ENCODE measurements at places on chromosomes 1 and 21.

GRCh38 chr1:92934395-92935378 lies 26.6 kb downstream of the DIPK1A start:
- no peak for DNase-seq

DNA sequence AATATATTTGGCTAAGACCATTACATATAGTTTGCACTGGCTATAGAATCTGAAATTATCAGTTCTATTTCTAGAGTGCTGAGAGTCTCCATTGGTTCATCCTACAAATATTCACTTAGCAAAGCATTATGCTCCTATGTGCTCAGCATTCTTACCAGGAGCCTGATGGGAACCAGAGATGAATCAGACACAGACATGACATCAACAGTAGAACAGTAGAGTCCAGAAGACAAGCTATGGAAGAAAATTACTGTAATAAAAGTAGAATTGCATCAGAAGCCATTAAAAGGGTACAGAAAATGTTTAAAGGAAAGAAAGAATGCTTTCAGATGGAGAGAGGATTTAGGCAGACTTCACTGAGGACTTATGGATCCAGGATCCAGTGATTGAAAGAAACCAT lies 271.7 kb upstream of the SNX7 start:
- DNase-seq: peak; percentile 24

DNA sequence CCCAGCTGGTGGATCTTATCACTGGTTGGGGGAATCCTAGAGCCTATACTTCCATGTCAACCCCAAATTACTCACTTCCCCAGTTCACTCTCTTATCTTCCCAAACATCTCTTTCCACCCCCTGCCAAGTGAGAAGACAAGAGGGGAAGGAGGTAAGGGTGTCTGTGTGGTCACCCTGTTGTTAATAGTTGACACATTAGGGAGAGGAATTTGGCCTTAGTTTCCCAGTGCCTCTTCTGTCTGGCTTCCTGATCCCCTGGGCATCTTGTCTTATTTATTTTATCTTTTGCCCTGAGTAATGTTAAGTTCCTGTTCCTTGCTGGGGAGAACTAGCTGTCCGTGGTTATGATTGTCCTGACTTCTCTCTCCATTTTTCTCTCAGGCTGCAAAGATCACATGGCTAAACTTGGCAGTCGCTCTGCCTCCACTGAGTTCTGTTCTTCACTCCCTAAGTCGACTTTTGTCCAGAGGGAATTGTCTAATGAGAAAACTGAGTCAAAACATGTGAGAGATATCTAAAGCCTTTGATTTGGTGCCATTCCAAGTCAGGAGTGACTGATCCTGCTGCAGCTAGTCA lies 157.1 kb upstream of the SYT6 start:
- no peak for DNase-seq

DNA sequence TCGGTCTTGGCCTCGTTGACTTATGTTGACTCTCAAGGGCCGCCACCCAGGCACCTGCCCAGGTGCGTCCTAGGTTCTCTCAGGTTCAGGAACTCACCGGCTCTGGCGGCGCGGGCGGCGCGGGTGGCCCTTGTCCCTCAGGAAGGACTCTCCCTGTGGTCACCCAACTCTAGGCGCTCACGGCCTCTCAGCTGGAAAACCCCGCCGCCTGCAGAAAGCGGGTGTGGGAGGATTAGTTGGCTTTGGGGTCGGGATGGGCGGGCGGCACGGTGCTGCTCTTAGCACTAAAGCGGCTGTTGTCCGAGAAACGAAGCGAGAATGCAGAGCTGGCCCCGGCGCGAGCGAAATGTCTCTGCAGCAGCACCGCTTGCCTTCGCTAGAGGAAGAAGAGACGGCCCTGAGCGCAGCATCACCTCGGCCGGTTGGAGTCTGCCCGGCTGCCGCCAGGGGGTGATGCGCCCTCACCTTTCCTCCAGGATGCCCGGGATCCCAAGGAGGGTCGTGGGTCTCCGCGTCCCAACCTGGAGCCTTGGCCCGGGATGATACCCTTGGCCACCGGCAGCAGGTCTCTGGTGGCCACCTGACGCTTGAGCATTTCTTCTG lies 8.1 kb upstream of the TADA1 start:
- no peak for DNase-seq

DNA sequence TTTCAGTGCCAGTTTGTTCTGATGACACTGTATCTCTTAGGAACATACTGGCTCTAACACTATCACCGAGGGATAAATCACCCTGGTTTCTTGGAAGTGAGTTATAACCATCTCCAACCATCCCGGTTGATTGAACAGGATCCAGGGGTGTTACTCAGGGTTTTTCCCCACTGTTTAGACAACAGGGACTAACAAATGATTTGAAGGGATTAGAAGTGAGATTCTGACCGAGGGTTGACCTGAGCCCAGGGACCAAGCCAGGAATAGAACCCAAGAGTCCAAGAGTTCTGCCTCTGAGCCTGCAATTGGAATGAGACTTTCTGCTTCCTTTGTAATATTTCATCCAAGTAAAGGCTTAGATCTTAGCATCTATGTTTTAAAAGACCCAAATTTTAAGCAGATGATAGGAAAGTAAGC lies 154.0 kb downstream of the DHRS3 start:
- DNase-seq: no peak

GRCh38 chr1:37814252-37814651 lies 6.2 kb upstream of the YRDC start:
- DNase-seq: no peak

GRCh38 chr21:35377505-35378090 lies 328.5 kb upstream of the RUNX1 start:
- DNase-seq: no peak

DNA sequence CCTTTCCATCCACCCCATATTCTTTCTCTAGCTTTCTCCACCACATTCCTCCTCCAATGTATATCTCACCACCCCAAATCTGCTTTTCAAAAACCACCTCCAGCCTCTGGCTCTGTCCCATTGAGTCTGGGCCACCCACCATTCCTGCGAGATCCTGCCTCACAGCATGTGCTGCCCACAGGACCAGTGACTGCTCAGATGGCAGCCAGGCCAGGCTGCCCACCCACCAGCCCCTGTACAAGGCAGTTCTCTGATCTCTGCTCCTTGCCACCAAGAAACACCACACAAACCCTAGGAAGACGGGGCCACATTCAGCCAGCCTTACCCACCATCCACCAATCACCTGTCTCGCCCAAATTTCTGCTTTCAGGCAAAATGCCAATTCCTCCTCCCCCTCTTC lies 53.7 kb downstream of the PLEKHA6 start:
- no peak for DNase-seq

GRCh38 chr1:236808005-236808404 lies 12.9 kb downstream of the MTR start:
- DNase-seq: no peak

- no peak for DNase-seq
These were observed 56.0 kb upstream of the GCLM start for GRCh38 chr1:93965256-93965655.

DNA sequence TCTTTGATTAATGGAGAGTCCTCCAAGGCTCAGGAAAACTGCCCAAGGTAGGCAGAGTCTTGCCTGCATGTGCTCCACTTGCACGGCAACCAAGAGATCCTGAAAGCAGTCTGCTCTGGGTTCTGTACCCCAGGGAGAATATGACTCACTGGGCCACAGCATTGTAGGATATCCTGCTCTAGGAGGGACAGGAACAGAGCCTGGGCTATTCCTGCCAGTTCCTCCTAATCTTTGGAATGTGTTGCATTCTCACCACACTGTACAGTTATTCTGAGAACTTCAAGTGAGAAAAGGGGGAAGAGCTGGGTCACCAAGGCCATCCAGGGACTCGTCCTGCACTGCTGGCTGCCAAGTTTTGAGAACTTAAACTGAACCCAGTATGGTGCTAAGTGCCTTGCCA lies 278.5 kb downstream of the MATN1 start:
- DNase-seq: no peak

GRCh38 chr1:186218654-186219352 lies 156.2 kb downstream of the TPR start:
- no peak for DNase-seq

DNA sequence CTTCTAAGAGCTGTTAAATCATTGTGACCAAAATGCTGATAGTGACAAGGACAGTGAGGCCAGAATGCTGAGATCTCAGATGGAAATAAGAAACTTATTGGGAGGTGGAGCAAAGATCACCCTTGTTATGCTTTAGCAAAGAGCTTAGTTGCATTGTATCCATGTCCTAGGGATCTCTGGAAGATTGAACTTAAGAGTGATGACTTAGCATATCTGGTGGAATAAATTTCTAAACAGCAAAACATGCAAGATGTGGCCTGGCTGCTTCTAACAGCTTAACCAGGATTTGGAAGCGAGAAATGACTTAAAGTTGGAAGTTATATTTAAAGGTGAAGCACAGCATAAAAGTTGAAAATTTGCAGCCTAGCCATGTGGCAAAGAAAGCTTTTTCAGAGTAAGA lies 7.7 kb downstream of the NTMT2 start:
- no peak for DNase-seq

DNA sequence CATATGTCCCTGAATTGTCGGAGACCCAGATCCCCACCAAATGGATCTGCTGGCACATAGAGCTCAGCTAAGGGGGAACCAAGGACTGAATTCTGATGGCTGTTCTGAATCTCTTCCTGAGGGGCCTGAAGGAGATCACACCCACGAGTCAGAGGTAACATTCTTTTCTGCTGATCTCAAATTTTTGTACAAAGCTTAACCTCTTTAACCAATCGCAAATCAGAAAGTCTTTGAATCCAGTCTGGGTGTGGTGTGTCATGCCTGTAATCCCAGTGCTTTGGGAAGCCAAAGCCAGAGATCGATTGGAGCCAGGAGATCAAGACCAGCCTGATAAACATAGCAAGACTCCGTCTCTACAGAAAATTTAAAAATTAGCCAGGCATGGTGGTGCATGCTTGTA lies 62.8 kb upstream of the PRRC2C start:
- no peak for DNase-seq

- DNase-seq: no peak
These were observed 17.3 kb upstream of the FMN2 start for GRCh38 chr1:240074422-240074821.

GRCh38 chr1:174060090-174060489 lies 37.9 kb upstream of the RC3H1 start:
- peak; percentile 27 for DNase-seq

- DNase-seq: peak; percentile 38
These were observed 14.9 kb upstream of the CENPS start for GRCh38 chr1:10415211-10415930.

GRCh38 chr1:6052543-6053205 lies 7.0 kb downstream of the KCNAB2 start:
- DNase-seq: peak; percentile 59

- no peak for DNase-seq
These were observed 2.0 kb upstream of the B3GALT5 start for GRCh38 chr21:39610703-39611102.

DNA sequence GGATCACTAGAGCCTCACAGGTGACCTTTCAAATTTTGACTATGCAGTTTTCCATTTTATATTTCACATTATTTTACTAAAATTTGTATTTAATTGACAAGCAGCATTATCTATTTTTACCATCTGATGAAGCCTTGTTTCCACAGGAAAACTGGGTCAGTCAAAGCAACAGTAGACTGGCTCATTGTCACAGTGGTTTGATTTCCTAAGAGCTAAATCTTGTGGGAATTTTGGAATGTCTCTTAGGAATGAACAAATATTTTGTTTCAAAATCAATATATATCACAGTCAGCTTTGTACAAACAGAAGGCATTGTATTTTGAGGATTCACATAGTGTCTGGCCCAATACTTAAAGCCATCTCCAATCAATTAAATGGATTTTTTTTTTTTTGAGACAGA lies 152.6 kb upstream of the RNPC3 start:
- no peak for DNase-seq

DNA sequence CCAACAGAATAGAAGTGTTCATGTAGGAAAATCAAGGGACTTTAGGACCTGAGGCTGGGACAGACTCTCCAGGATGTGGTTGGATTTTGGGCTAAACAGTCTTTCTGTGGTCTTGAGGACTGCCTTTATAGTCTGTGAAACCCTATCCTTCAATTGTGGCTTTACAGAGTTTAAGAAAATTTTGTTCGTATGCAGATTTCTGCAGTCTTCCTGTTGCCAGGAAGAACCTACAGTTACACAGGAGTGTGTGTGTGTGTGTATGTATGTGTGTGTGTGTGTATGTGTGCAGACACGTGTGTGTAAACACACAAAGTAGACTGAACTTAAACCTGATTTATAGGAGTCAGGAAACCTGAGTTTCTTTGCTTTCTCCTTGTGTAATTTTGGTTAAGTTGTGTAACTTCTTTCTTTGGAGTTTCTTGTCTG lies 22.8 kb downstream of the NEK7 start:
- DNase-seq: no peak

DNA sequence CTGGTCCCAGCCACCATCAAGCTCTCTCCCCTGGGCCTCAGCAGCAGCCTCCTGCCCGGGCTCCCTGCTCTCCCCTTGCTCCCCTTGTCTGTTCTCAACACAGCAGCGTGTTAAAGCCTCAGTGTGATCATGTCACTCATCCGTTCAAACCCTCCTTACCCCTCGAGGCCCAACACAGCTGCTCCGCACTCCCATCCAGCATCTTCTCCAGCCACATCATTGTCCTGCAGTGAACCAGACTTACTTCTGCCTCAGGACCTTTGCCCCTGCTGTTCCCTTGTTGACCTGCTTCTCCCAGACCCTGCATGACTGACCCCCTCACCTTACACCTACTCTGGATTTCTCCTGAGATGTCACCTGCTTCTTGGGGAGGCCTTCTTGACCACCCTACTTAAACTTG lies 13.3 kb downstream of the CDK18 start:
- no peak for DNase-seq

DNA sequence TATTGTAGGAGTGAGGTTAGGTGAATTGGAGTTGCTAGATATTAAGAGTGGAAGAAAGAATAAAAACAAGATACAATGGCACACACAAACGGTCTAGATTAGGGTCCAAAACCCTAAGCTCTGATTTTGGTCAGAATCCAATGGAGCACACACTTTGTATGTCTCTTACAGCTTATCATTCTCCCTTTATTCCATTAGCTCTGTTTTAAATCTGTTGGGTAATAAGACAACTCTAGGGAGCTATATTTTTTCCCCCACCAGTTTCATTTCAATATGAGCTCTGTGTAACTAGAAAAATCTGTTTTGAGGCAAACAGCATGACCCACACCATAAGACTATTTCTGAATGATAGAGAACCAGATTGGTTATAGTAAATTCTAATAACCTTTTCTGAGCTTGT lies 465.6 kb downstream of the ADGRL2 start:
- no peak for DNase-seq

DNA sequence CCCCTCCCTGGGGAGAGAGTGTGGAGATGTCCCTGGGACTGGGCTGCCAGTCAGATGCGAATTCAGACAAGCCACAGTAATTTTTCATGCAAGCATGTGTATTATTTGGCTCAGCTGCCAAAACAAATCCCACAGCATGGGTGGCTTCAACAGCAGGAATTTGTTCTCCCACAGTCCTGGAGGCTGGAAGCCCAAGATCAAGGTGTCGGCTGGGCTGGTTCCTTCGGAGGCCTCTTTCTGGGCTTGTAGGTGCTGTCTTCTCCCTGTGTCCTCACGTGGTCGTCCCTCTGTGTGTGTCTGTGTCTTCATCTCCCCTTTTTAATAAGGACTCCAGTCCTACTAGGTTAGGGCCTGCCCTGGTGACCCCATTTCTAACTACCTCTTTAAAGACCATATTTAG lies 91.9 kb upstream of the ACTRT2 start:
- DNase-seq: no peak
